NCI-H460 (cell line): ENCODE measurements at places on chromosomes 7 and 10. TPM values are rescaled to one million over a fixed set of nuclear protein-coding genes. Genes with fewer than 3 reads are reported as not detected.

Gene TBX20
- total RNA-seq, result not detected in 2 replicates

Gene VIPR2
- 0.30 and 0.43 TPM in 2 replicates for total RNA-seq

GRCh38 chr10:47206449-47207280, 93.3 kb upstream of the GDF10 start:
- DNase-seq, result no peak

DNA sequence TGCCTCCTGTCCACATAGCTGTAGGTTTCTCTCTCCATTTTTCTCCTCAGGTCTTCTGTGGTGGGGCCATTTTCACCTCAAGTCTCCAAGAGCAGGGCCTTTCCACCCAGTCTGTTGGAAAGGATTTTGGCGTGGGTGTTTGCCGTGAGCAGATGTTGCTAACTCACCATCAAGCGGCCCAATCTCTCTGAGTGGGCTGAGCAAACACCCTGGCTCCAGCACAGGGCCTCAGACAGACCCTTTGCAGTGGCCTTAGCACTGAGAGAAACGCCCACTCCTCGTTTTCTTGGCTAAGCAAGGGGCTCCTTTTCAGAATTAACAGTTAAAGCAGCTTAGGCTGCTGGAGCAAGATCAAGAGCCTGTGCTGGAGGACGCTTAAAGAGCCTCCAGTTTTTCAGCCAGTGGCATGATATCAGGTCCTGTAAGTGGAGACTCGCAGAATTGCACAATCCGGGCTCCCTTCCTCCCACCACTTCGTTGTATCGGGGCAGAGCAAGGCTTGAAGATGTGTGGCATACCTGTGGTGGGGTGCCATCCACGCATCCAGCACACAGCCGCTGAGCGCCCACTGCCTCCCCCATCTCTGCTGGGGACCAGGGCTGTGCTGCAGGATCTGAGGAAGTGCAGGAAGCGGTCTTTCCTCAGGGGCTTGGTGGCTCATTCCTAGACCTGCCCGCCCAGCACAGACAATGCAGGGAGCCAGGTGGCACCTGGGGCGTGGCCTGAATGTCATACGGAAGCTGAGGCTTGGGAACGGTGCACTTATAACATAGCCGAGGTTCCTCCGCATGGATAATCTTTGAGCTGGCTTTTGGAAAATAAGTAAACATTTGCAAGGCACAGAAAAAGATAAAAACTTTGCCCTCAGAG, 142.7 kb downstream of the ADARB2 start:
- DNase-seq, result no peak

DNA sequence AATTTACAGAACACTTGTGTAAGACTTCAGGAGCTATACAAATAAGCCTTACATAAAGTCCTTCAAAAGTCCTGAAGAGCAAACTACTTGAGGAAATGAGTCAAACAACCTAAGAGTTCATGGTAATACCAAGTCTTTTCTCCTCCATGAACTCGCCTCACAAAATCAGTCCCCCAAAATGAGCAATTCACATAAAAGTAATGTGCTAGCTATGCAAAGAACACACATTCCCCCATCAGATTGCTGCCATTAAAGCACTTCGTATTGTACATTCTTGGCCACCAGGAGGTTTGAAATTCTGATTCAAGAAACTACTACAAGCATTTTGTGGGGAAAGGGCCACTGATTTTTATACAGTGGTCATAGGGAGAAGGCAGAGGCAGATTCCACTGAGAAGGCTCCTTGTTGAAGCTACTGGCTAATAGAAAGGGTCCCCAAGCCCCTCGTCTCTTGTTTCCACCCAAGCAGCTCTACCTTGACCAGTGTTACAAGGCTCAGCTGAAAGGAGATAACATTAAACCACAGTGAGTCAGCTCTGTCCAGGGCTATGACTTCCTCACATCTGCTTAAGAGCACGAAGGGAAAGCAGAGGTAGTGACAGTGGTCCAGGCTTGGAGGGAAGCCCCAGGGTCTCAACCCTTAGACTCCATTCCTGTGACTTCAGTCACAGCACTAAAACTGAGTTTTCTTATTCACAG, 115.2 kb upstream of the CDK1 start:
- DNase-seq, result no peak
